Fibroblast of skin of abdomen (primary cell): ENCODE measurements at places on chromosomes 16 and 17.
A peak's percentile ranks its signal among the peaks of the same experiment; 100 is the strongest.

DNA sequence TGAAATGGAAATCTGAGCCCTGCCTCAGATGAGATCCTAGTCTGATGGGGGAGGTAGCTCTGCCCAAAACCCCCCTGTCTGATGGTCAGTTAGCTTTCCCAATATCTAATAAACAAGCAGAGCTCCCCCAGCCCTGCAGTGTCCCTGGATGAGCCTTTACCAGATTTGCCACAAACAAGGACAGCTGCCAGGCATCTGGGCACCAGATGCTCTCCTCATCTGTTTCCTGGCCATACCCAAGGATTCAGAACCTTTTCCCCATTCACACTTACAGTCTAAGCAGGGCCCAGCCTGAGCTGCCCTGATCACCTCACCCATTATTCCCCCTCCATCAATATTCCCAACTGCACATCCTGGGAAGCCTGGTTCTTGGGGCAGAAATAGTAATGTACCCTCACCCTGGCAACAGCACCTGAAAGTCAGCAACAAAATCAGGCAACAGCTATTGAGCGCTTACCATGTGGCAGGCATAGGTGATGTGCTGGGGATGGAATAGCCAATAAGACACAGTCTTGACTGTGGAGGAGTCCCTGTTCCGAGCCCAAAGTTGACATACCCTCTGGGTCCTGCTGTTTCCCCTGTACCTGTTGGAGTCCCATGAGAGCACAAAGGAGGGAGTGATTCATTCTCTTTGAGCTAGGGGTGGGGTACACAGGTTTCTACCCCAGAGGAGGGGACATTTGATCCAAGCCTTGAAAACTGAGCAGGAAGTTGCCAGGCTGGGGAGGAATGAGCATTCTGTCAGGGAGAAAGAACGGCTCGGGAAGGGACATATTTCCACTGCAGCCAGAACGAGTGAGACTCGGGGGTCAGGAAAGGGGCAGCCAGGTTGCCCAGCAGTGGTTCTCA lies 147.4 kb downstream of the TMEM132E start:
- DNase-seq, result no peak

DNA sequence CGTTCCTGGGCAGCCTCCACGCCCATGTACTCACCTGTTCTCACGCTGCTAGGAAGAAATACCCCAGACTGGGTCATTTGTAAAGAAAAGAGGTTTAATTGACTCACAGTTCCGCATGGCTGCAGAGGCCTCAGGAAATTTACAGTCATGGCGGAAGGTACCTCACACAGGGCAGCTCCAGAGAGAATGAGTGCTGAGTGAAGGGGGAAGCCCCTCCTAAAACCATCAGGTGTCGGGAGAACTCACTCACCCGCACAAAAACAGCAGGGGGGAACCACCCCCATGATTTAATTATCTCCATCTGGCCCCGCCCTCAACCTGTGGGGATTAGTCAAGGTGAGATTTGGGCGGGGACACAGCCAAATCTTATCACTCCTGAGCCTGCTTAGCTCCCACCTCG lies 18.2 kb downstream of the RAB40C start:
- no peak for DNase-seq

GRCh38 chr17:13337864-13338371 lies 263.8 kb downstream of the HS3ST3A1 start:
- DNase-seq, result peak; percentile 82

- DNase-seq, result no peak
Measured at GRCh38 chr16:53453928-53454327, 19.7 kb downstream of the RBL2 start.

GRCh38 chr17:2087597-2088211 lies 32.8 kb downstream of the HIC1 start:
- no peak for DNase-seq
